ENCODE measurements at places on chromosomes 3 and 15. TPM values are rescaled to one million over a fixed set of nuclear protein-coding genes. Genes with fewer than 3 reads are reported as not detected.

Gene GOLGB1
- 10.5 TPM for total RNA-seq

Gene TNFAIP8L3
- not detected for total RNA-seq

DNA sequence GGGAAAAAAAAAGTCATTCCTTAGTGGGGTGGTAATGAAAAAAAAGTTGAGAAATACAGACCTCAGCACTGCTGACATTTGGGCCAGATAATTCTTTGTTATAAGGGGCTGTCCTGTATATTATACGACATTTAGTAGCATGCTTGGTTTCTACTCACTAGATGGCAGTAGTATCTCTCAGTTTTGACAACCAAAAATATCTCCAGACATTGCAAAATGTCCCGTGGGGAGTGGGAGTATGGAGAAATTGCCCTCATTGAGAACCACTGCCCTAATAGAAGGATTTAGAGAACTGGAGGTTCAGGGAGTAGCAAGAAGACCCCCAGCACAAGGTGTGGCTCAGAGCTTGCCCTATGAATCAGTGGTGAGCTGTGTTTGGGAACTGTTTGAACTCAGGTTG is 28.6 kb upstream of the TEX264 start:
- no peak for DNase-seq

- no peak for DNase-seq
Measured at GRCh38 chr15:100909989-100910955, 8.9 kb upstream of the LRRK1 start.

DNA sequence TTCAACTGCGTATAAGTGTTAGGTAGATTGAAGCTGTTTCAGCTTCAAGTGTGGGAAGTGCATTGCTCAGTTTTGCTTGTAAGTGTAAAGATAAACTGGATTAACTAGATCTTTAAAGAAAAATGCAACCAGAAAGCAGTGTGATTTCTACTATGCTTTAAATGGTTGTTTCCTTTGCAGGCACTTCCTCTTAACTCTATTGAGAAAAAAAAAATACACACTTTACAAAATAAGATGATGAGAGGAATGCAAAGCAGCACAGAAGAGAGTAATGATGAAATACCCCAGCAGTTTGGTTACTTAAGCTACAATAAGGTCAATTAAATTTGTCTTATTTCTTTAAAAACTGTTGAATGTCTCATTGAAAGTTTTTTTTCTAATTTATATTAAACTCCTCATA is 40.8 kb downstream of the DPH6 start:
- DNase-seq, result no peak

Gene TRPM1
- total RNA-seq, result not detected

DNA sequence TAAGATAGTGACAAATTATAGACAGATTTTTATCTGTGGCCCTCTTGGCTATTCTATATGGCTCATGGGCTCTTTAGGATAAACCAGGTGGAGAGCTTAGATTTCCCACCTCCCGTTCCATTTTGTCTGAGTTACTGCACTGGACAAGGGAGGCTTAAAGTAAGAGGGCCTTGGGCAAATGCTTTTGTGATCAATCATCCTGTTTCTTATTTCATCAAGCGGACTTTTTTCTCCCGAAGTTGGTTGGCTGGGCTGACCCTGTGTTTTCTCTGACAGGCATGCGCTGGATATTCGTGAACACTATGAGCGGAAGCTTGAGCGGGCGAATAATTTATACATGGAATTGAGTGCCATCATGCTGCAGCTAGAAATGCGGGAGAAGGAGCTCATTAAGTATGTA is 33.4 kb downstream of the TMEM41A start:
- no peak for DNase-seq

DNA sequence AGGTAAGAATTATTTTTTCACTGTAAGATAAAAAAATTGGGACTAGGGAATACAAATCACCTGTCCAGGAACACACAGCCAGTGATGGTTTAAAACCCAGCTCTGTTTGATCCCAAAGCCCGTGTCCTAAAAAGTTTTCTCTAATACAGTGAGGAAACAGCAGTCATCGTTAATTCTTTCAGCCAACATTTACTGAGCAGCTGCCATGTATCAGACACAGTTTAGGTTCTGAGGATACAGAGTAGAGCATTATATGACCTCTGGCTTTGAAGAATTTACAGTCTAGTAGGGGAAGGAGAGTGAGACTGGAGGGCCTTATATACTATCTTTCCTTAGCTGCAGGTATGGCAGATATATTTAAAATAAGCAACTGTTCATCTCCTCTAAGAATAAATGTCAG is 82.7 kb downstream of the KCNMB2 start:
- no peak for DNase-seq

- DNase-seq, result peak; percentile 78
Measured at GRCh38 chr3:140942221-140943104, 827 bp downstream of the SLC25A36 start.

DNA sequence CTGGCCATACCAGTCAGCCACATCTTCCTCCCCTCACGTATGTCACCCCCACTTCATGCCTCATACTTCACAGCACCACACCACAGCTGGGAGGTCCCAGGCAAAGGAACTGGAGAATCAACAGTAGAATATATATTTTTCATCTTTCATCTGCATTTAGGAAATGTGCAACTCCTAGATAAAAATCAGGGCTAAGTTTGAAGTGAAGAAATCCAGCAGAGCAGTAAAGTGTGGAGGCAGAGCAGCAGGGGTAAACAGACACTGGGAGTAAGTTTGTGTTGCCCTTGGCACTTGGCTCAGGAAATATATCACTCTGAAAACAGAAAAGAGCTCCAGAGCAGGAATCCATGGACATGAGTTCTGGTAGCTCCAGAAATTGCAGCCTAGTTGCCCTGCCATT is 2.8 kb upstream of the HERC1 start:
- no peak for DNase-seq

DNA sequence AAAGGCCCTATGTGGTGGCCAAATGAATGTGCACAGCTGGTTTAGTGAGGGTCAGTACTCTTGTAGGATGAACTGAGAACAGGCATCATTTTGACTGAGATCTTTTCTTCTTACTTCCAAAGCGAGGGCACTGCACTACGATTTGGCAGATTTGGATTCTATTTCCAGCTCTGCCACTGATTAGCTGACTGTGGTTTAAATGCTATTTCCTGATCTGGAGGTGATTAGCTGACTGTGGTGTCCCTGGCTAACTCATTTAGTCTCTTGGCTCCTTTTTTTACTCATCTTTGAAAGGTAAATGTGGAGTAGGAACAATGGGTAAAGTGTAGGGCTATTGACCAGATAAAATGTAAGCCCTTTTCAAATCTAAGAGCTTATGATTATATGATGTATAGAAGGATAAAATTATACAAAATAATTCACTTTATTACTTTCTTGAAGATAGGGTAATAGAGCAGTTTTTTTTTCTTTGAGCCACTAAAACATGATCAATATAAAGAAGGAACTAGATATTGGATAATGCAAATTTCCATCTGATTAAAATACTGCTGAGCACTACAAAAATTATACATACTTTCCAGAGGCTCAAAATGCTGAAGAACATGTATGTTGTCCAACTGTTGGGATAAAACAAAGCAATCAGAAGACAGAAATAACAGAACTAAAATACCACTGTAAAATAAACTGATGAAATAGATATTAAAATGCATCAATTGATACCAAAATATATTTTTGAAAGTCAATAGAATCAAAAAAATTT is 39.7 kb upstream of the PLOD2 start:
- DNase-seq, result no peak
